ENCODE measurements at places on chromosomes 1 and 21. TPM values are rescaled to one million over a fixed set of nuclear protein-coding genes. Genes with fewer than 3 reads are reported as not detected.

Gene DNAJC28
- total RNA-seq, result 0.89 TPM

Gene FAM72D
- 0.89 TPM for total RNA-seq

Gene CSF1
- total RNA-seq, result 4.6 TPM

Gene LRP8
- total RNA-seq, result 21.8 TPM

Gene MIXL1
- total RNA-seq, result 0.13 TPM

Gene TENT5C
- total RNA-seq, result 1.9 TPM

Gene XPR1
- total RNA-seq, result 29.3 TPM

Gene AIRE
- not detected for total RNA-seq

Gene SEMA4A
- 0.51 TPM for total RNA-seq

Gene SPATA46
- not detected for total RNA-seq

Gene EFNA4
- total RNA-seq, result 17.4 TPM

Gene CFHR2
- not detected for total RNA-seq

Gene KLHDC8A
- not detected for total RNA-seq

Gene FAM131C
- 0.13 TPM for total RNA-seq

Gene TRMT1L
- total RNA-seq, result 18.8 TPM

Gene SPRR1B
- not detected for total RNA-seq

Gene PKN2
- 18.2 TPM for total RNA-seq

Gene SYCP1
- not detected for total RNA-seq

Gene MMEL1
- 3.6 TPM for total RNA-seq

Gene PLD5
- total RNA-seq, result not detected

Gene SAMD11
- total RNA-seq, result under 0.01 TPM

Gene LCE2A
- not detected for total RNA-seq

Gene ENSA
- 95.8 TPM for total RNA-seq

Gene CYP4Z1
- total RNA-seq, result under 0.01 TPM

Gene FCN3
- not detected for total RNA-seq

Gene ASCL5
- not detected for total RNA-seq

Gene ANKRD65
- 0.25 TPM for total RNA-seq

Gene FAM229A
- 1.4 TPM for total RNA-seq

Gene FLG
- total RNA-seq, result not detected

Gene FMO4
- total RNA-seq, result 0.51 TPM

Gene RIPPLY3
- under 0.01 TPM for total RNA-seq

Gene CELA2A
- not detected for total RNA-seq

Gene LYPD8
- not detected for total RNA-seq

Gene CSF3R
- total RNA-seq, result not detected

Gene NBPF3
- total RNA-seq, result 7.4 TPM

Gene SLC44A3
- 4.7 TPM for total RNA-seq

Gene LCE3D
- total RNA-seq, result not detected

Gene HSPA6
- total RNA-seq, result 1.5 TPM

Gene SNRNP40
- total RNA-seq, result 117 TPM

Gene ADARB1
- 23.9 TPM for total RNA-seq

Gene CLCA1
- not detected for total RNA-seq

Gene IFNAR2
- 8.7 TPM for total RNA-seq

Gene THEMIS2
- total RNA-seq, result 29.9 TPM

Gene ANGPTL3
- not detected for total RNA-seq

Gene SLC16A4
- 0.25 TPM for total RNA-seq

Gene FHAD1
- total RNA-seq, result under 0.01 TPM

Gene FAM177B
- not detected for total RNA-seq

Data from dermis microvascular lymphatic vessel endothelial cell (primary cell).